Stomach (tissue), 19 donors: ENCODE measurements at places on chromosomes 2 and 18. TPM values are rescaled to one million over a fixed set of nuclear protein-coding genes. Genes with fewer than 3 reads are reported as not detected.

The HOXD1 gene
- not detected for total RNA-seq

GRCh38 chr2:239952665-239953417 is 72.3 kb downstream of the NDUFA10 start:
- DNase-seq = no peak

The LDLRAD4 gene
- total RNA-seq = 8.8 TPM

GRCh38 chr2:143499061-143499460 is 369.8 kb downstream of the ARHGAP15 start:
- no peak for DNase-seq

The HOXD4 gene
- not detected for total RNA-seq

DNA sequence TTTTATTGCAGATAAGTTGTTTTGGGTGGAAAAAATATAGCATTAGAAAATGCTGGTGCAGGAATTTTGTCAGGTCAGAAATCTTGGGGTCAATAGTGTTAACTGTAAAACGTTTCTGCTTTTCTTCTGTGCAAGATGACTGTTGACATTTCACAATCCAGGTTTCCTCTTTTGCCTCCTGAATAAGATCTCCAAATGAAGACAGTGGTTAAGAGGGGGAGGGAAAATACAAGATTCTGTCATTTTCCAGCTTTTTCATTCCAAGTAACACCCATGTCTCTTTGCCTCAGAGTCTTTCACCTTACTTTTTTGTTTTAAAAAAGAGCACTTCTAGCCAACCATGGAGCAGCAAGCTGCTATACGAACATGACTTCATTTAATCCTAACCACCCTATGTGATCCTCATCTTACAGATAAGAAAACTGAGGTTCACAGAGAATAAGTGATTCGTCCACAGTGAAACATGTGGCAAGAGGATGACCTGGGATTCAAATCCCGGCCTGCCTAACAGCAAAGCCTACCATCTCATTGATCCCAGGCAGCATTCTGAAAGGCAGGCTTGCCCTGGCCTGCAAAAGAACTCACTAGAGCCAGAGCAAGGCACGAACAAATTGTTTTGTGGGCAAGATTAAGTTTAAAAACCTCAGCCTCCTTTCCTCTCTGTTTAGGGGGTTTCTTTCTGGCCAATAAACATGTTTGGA is 3.0 kb downstream of the PLEK start:
- no peak for DNase-seq

DNA sequence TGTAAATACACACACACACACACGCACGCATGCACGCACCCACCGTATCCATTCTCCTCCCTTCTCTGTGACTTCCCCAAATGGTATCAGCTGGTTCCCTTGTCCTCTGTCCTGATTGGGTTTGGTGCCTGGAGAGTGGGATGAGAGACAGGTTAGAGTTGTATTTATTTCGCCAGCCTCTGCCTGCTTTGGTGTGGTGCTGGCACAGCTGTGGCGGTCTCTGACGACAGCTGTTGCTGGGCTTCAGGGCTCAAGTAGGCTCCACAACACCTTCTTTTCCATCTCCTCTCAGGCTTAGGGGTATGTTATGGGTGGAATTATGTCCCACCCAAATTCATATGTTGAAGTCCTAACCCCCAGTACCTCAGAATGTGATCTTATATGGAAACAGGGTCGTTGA is 94.9 kb upstream of the ITGA6 start:
- no peak for DNase-seq

DNA sequence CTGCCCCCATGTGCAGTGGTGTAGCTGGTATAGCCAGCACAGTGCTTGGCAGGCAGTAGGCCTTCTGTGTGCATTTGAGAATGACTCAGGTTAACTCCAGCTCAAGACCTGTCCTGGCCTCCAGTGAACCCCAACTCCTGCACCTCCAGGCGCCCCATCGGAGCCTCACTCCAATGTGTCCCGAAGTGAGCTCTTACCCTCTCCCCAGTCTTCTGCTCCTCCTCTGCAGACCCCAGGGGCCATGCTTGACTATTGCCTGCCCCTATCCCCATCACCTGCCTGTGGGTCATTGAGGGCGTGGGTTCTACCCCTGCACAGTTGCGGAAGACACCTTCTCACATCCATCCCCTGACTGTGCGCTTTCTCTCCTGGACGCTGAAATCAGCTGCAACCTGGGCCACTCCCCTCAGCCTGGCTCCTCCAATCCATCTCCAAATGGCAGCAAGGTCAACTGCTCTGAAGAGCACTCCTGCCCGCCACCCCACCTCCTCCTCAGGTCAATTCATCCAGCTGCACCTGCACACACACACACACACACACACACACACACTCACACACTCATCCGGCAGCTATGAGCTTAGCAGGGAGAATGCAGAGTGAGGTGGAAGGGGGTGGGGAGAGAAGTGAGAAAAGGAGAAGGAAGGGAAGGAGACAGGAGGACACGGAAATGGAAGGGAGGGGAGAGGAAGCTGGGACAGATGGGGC is 130.3 kb upstream of the GLI2 start:
- no peak for DNase-seq

DNA sequence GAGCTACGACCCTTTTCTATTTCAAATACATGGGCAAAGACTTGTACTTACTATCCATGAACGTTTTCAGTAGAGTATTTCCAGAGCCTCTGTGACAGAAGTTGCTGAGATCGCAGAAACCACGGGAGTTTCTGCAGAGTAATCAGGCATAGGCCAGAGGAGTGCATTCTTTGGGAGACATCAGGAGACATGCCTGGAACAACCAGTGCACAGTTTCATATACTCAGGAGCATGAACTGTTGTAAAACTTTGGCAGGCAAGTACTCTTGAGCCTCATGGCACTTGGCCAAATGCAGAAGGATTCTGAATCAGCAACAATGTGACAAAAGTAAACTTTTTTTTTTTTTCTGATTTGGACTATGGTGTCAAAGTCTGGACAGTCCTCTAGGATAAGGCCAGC is 307.1 kb downstream of the GRB14 start:
- DNase-seq = no peak

The SERPINB11 gene
- total RNA-seq = not detected

The TMEM163 gene
- total RNA-seq = 0.58 TPM

The CNTNAP5 gene
- not detected for total RNA-seq

- no peak for DNase-seq
These were observed 111.5 kb downstream of the MDH1 start for GRCh38 chr2:63700271-63700670.

DNA sequence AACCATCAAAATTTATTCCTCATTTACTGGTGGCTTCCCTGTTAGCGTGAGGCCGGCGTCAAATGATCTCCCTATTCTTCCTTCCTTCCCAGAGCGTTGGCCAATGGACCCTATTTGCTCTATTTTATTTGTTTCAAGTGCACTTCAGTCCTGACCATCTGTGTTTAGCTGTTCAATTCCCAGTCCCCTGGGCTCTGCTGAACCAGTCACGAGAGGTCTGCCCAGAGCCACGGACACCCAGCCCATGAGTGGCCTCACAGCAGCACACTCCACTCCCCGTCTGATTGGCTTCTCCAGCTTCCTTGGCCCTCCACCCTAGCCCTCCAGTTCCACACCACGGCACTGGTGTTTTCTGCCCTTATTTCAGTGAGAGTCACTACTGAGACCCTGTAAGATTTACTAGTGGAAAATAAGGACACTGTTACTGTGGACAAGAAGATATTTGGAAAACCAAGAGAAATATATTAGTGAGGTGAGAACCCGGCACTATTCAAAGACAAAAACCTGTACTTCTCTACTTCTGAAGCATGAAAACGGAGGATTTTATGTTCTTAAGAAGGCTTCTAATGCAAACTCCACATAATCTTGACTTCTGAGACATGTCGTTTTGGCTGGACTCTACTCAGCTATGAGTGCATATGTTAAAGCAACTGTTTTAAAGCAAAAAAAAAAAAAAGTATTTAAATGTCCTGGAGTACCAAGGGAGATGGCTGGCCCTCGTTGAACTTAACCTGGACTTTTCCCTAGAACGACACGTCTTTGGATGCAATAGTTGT is 86.6 kb downstream of the COL6A3 start:
- no peak for DNase-seq

The DYNAP gene
- not detected for total RNA-seq

The WDFY1 gene
- total RNA-seq = 29.0 TPM

The LIMS3 gene
- not detected for total RNA-seq

The C2orf80 gene
- total RNA-seq = not detected

DNA sequence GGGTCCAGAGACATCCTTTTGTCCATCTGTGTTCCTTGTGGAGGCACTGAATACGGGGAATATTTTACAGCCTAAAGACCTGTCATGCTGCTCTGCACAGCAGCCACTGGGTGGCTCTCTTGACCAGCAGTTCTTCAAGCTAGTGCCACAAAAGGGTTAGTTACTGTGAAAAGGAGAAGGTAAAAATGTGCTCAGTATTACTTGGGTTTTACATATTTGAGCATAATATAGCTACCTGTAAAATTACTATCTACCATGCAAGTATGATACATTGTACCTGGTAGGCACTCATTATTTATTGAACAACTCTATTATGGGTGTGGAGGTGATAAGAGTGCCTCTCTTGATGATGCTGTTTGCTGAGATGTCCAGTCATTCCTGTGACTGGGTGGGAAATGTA is 23.6 kb downstream of the FZD5 start:
- DNase-seq = peak; percentile 56

DNA sequence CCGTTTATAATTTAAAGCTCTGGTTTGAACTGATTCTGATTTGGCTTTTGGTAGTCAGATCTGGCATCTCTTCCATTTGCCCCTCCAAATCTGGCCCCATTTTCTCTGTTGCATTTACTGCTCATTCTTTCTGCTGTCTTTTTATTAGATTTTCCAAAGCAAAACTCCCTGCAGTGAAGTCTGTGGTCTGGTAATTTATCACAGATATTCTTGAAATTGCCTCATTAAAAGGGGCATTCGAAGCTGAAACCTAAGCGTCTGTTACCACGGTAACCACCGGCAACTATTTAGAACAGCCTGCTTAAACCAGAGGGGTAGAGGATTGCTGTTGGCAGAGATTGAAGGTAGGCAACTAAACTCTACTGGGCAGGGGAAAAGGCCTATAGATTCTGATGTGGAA is 111.5 kb upstream of the UPP2 start:
- DNase-seq = peak; percentile 21

The CMPK2 gene
- total RNA-seq = 3.6 TPM

DNA sequence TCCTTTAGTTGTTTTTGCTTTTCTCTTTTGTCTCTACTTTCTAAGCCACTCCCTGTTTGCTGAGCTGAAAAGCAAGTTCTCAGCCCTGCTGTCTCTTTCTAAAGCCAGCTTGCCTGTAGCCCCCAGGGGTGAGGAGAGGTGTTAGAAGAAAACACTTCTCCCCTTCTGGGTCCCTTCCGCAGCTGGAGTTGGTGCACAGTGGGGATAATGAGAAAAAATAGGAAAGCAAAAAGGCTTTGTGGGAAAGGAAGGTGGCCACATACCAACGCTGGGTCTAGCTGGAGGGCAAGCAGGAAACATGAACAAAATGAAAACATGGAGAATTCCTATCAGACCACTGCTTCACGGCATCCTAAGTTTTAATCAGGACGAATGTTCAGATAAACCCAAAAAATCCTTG is 15.5 kb upstream of the SLC20A1 start:
- DNase-seq = no peak

The PTPRM gene
- total RNA-seq = 246 TPM

The TGFA gene
- total RNA-seq = 16.0 TPM

DNA sequence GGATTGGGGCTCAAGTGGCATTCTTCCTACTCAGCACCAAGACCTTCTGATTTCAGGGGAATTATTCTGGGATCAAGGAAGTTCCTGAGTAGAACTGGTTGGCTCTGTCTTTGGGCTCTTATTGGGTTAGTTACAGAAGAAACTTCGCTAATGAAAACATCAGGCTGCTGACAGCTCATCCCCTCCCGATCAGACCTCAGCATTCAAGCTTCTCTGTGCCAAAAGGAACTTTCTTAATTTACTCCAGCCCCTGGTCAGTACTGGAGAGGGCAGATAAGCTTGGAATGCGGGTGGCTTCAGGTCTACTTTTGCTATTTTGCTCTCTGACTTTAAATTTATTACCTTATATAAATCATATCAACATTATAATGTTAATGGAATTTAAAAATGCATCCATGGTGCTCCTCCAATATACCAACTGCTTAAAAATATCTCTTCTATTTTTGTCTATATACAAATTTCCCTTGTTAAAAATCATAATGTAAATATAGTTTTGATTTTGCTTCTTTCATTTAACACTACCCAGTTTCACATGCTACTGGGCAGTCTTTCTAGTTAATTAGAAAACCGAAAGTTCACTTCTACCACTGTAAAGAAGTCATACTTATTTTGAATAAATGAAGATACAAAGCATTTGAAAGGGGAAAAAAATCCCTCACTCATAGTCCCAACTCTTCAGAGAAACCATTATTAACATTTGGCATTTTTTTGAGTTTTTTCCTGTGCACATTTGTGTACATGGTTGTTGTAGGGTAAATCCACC is 34.4 kb downstream of the PCARE start:
- DNase-seq = no peak

DNA sequence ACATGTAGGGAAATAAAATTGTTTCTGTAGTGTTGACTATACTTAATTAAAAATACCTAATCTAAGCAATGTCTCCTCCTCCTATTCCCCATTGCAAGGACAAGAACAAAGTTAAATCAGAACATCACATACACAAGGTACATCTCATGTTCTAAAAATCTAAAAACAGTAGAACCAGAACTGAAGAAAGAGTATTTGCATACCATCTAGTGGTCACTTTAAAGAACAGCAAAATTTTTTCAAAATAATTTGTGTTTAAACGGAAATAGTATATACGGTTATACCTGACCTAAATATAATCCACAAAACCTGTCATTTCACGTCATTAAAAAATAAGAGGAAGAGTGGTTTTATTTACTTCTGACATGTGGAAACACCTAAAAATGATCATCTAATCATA is 294.3 kb upstream of the KCNH7 start:
- peak; percentile 7 for DNase-seq

The SH2D6 gene
- total RNA-seq = not detected

The NPPC gene
- not detected for total RNA-seq

GRCh38 chr2:124034265-124034664 is 9.2 kb downstream of the CNTNAP5 start:
- DNase-seq = no peak

The WDR43 gene
- total RNA-seq = 73.2 TPM

- no peak for DNase-seq
These were observed 370.5 kb upstream of the CHAC2 start for GRCh38 chr2:53397085-53397484.

- DNase-seq = peak; percentile 83
These were observed 50.3 kb downstream of the INHBB start for GRCh38 chr2:120396013-120396860.
